ENCODE measurements at places on chromosomes 13 and 19.

- no peak overlapping the region for H3K27ac ChIP-seq
- H3K4me3 ChIP-seq = no peak overlapping the region
- H3K36me3 ChIP-seq = no peaks in the 10 kb centered on the region
- no peaks in the 10 kb centered on the region for H3K4me1 ChIP-seq
Measured at GRCh38 chr13:51821606-51822005, 17.6 kb upstream of the DHRS12 start.

DNA sequence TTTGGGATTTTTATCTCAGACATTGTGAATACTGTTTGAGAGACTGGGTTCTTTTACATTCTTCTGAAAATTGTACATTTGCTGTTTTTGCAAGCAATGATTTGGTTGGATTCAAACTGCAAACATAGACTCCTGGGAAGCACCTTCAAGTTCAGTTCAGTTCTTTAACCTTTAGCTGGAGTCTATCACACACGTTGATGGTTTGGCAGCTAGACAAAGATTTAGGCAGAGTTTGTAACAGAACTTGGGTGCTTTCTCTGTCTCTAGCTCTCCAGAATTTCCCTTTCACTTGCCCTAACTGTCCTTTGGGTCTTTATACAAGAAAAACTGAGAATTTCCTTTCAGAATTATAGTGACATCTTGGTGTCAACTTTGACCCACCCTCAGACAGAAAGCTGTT, 556.6 kb downstream of the DIAPH3 start:
- no peak for DNase-seq
- no peak overlapping the region for H3K4me3 ChIP-seq
- H3K4me1 ChIP-seq = no peaks in the 10 kb centered on the region
- no peaks in the 10 kb centered on the region for H3K27me3 ChIP-seq
- no peaks in the 10 kb centered on the region for H3K36me3 ChIP-seq
- no peak overlapping the region for H3K27ac ChIP-seq

- no peaks in the 10 kb centered on the region for H3K36me3 ChIP-seq
- H3K27me3 ChIP-seq = no peaks in the 10 kb centered on the region
- no peak for DNase-seq
- no peak overlapping the region for H3K4me3 ChIP-seq
Measured at GRCh38 chr19:14821937-14822336, 13.0 kb downstream of the OR7A5 start.

- no peaks in the 10 kb centered on the region for H3K36me3 ChIP-seq
- H3K27ac ChIP-seq = no peak overlapping the region
- DNase-seq = no peak
- H3K27me3 ChIP-seq = no peaks in the 10 kb centered on the region
Measured at GRCh38 chr19:54551293-54551692, 22.3 kb upstream of the LILRA2 start.

GRCh38 chr19:15358918-15359317, 20.7 kb downstream of the AKAP8 start:
- peaks cover 62% of the 10 kb centered on the region for H3K36me3 ChIP-seq
- no peak overlapping the region for H3K4me3 ChIP-seq
- H3K27ac ChIP-seq = peak overlapping the region; percentile 55
- no peaks in the 10 kb centered on the region for H3K27me3 ChIP-seq
- H3K4me1 ChIP-seq = no peaks in the 10 kb centered on the region

DNA sequence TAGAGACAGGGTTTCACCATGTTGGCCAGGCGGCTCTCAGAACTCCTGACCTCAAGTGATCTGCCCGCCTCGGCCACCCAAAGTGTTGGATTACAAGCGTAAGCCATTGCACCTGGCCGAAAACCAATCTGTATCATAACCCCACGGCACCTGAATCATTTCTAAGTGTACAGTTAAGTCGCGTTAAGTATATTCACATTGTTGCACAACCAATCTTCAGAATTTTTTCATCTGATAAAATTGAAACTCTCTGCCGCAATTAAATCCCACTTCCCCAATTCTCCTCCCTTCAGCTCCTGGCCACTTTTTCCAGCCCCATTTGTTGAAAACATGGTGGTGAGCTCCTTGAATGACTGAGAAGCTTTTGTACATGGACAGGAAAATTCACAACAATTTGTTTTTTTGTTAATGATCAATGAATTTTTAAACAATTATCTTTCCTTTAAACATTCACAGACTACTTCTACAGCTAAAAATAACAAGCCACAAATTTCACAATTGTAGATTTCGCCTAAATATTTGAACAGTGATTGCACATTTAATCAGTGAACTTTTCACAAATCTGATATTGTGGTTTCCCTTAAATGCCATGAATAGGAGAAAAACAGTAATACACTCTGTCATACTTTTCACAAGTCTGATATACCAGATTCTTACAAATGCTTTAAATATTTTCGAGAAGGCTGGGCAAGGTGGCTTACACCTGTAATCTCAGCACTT, 13.8 kb downstream of the FGF21 start:
- H3K27ac ChIP-seq = no peak overlapping the region
- H3K27me3 ChIP-seq = peaks cover 25% of the 10 kb centered on the region
- DNase-seq = no peak
- no peaks in the 10 kb centered on the region for H3K36me3 ChIP-seq
- peaks cover 12% of the 10 kb centered on the region for H3K4me1 ChIP-seq
- no peak overlapping the region for H3K4me3 ChIP-seq

GRCh38 chr19:43476606-43477005, 11.2 kb upstream of the LYPD3 start:
- H3K4me1 ChIP-seq = peaks cover 19% of the 10 kb centered on the region
- H3K36me3 ChIP-seq = peaks cover 6% of the 10 kb centered on the region
- no peak overlapping the region for H3K4me3 ChIP-seq
- DNase-seq = peak; percentile 89

Data from osteoblast (primary cell).